ENCODE measurements at places on chromosomes 1 and 21.

- no peak for DNase-seq
Observed at GRCh38 chr1:22809783-22810182, 99.1 kb downstream of the EPHB2 start.

DNA sequence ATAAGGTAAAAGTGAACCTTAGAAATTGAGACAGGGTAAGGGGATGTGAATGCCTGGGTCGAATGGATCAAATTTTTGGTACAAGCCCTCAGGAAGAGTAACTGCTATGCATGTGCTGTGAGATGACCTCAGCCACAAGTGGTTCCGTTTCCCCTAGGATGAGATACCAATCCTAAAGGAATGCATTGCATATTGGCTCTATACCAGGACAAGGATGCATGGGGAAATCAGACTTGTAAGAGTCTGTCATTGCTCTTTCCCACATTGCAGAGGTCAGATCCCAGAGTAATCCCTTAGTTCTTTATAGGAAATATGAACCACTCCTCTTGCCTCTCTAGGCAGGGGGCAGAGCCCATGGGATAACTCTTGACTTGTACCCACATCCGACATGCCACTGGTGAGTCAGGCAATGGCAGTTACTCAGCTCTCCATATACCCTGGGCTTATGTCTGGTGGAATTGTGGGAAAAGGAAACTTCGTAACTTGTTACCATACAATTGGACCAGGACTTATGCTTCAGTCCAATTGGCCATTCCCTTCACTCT, 428.3 kb upstream of the ZRANB2 start:
- no peak for DNase-seq

GRCh38 chr1:25537153-25537831, 6.1 kb upstream of the LDLRAP1 start:
- no peak for DNase-seq

DNA sequence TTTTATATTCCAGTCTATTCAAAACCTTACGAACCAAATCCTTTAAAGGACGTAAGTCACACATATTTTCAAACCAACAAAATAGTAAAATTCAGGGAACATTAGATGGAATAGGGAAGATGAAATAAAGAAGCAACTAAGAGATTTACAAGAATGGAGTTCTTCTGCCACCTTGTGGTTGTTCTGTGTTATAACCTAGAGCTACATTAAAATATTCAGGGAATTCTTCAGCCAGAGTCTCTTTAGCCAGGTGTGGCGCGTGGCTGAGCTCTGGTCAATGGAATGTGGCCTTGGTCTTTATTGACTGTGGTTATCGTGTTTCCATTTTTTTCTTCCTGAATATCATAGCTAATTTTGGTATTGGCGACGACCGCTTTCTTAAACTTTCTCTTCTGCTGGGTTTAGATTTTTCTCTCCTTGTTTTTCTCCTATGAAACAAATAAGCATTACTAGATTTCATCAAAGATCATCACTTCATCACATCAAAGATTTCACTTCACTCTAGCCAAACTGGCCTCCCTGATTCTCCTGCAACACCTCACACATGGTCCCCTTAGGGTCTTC, 221.3 kb downstream of the MRPL39 start:
- DNase-seq, result peak; percentile 48

GRCh38 chr1:153881751-153882150, 41.0 kb downstream of the GATAD2B start:
- no peak for DNase-seq

- peak; percentile 88 for DNase-seq
Observed at GRCh38 chr1:9874959-9875635, 35.0 kb downstream of the CTNNBIP1 start.

DNA sequence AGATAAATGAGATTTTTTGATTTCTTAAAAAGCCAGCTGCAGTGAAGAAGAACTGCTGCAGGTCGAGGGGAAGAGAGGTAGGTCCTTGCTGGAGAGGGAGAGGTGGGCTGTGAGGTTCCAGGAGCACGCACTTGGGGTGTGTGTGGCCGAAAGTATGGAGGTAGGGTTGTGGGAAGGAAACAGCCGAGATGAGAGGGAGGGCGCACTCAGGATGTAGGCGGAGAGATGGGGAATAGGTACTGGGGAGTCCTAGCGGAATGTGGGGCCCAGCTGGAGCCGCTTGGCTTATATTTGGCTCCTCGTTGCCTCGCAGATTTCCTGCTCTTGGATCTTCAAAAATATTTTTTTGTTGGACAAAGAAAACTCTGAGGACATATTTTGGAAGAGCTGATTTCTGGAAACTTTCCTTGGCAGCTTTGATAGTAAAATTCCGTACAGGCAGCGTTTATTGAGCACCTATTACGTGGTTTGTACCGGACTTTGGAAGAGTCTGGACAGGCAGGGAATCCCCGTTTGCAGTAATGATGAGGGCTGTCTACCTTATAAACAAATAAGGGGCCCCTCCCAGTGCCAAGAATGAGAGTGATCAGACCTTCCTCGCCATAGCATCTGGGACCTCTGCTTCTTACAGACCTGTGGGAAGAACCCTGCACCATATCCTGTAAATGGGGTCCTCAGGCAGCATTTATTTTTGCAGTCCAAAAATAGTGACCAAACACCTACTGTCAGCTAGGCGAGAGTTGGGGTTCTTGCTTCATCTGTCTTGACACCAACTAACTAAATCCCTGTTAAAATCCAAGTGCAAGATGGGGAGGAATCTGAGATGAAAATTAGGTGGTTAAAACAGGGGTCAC, 1.5 kb downstream of the LRRC8D start:
- peak; percentile 12 for DNase-seq

DNA sequence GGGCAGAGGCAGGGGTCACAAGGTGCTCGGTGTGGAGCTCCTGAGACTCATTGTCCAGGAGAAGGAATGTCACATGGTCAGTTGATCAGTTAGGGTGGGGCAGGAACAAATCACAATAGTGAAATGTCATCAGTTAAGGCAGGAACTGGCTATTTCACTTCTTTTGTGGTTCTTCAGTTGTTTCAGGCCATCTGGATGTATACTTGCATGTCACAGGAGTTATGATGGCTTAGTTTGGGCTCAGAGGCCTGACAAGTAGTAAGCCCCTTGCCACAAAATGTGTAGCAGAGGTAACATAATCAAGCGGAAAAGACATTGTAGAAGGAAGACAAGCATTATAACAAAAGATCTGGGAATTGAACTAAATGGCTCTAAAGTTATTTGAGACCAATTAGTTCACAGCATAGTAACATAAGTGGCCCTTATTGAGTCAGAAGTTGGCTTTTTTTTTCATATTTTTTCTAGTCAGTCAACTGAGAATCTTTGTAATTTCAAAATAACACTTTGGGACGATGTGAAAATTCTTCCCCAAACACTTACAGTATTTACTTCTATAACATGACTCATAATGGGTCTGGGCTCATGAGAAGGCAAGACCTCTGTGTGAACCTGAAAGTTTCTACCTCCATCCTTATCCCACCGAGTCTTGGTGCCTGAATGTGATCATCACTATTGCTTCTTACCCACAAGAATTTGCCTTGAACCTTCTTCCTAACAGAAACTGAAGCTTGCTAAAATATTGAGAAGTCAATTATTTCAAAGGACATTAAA, 137.0 kb upstream of the DPT start:
- no peak for DNase-seq

Data from nephron progenitor cell (in vitro differentiated cells).